Activated CD8-positive, alpha-beta T cell treated with anti-CD3 and anti-CD28 coated beads, Interleukin-2, amount 10 ng/mL, durations not matched to agents 7 days and 5 days (primary cell): ENCODE measurements at places on chromosomes 3 and 15.

DNA sequence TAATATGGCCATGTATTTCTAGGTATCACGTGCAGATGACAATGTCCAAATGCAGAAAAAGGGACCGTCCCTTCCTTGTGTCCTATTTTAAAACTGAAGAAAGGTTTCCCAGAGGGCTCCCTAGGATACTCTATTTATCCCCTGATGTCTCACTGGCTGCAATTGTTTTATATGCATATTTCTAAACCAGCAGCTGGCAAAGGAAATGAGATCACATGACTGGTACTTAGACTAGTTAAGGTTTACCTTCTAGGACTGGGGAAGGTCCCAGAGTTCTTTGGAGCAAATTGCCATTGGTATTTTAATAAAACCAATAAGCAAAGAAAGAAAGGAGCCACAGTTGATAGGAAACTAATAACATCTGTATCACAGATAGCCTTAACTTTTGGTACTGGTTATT is 29.5 kb downstream of the GTF2E1 start:
- no peak for DNase-seq

DNA sequence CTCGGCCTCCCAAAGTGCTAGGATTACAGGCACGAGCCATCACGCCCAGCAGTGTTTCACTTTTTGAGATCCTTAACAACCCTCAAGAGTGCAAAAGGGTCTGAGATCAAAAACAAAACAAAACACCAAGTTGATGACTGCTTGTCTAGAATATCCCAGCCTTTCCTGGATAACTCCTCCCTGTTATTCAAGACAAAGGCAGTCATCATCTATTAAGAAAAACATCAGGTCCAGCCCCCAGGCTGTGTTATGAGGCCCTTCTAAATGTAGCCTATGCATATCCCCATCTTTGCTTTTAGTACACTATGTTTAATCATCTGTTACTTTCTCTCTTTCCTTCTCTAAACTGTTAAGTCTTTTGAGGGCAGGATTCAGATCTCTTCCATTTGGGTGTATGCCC is 150.1 kb upstream of the FHIT start:
- no peak for DNase-seq

GRCh38 chr3:63497641-63498040 is 154.8 kb upstream of the SNTN start:
- no peak for DNase-seq

DNA sequence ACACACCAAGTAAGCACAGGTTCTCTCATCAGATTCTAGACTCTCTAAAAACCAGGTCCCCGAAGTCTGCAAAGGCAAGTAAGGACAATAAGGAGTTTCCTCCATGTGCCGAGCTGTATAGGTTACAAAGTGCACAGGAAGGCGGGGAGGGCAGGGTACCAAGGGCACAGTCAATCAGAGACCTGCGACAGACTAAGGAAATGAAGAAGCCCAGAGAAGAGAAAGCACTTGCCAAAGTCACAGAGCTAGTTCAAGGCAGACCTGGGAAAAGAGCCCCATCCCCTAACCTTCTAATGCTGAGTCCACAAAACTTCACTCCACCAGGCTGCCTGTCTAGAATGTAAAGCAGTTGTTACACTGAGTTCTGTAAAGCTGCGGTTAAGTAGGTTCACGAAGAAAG is 1.7 kb downstream of the SEC13 start:
- DNase-seq = no peak

DNA sequence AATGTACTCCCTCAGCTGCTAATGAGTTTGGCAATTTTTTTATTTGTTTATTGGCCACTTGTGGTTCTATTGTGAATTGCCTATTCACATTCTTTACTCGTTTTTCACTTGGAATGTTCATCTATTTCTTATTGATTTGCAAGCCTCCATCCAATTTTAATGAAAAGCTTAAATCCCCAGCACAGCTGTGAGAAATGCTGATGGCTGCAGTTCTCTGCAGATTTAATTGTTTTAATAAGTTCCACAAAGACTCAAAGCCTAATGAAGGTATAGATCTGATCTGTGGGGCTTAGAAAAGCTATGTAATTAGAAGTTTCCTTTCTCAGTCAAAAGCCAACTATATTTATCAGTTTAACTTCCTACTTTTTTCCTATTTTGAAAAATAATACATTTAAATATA is 41.5 kb downstream of the LYZL4 start:
- DNase-seq = no peak

DNA sequence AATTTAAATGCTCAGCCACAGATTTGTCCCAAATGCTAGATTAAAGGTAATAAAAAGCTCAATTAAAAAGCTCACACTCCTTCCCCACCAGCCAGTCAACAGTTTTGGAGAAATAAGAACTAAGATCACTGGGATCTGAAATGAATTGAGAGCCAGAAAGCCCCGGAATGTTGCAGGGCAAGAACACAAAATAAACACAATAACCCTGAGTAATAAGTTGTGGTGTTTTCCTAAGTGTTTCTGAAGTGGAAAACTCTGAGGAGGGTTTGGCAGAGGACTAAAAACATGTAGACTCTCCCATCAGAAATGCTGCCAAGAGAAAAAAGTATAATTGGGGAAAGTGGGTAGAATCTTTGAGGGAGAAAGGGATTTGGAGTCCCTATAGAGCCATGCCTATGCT is 127.8 kb downstream of the ABI3BP start:
- no peak for DNase-seq

GRCh38 chr15:29242456-29243242 is 27.0 kb downstream of the NSMCE3 start:
- no peak for DNase-seq

GRCh38 chr3:183244219-183244618 is 8.8 kb upstream of the B3GNT5 start:
- DNase-seq = no peak

- DNase-seq = peak; percentile 64
Measured at GRCh38 chr15:72231833-72232478, 966 bp upstream of the PKM start.

- DNase-seq = no peak
Measured at GRCh38 chr15:46416544-46416943, 781.7 kb downstream of the SQOR start.

DNA sequence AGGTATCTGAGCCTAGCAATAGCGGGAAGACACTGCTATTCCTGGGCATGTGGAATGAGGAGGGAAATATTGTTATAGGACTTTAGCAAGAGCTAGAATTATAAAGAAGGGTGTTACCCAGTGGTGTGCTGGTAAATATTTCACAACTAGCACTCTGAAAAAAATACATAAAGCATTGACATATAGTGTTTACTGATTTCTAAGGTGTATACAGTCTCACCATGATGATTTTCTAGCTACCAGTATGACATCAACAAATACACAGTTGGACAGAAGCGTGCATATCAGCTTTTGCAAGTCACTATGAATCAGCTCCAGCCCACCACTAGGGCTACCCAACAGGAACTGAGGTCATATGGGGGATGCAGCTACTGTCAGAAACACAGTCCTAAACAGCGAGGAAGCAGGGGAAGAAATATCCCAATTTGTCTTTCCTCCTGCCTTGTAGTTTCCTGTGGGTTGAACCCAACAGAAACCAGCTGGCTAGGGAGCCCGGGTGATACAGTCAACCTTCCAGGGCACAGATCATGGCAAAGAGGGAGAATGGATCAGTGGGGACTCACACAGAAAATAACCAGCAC is 39.6 kb downstream of the HGD start:
- no peak for DNase-seq

GRCh38 chr15:53976844-53977392 is 1.3 kb upstream of the UNC13C start:
- DNase-seq = no peak

DNA sequence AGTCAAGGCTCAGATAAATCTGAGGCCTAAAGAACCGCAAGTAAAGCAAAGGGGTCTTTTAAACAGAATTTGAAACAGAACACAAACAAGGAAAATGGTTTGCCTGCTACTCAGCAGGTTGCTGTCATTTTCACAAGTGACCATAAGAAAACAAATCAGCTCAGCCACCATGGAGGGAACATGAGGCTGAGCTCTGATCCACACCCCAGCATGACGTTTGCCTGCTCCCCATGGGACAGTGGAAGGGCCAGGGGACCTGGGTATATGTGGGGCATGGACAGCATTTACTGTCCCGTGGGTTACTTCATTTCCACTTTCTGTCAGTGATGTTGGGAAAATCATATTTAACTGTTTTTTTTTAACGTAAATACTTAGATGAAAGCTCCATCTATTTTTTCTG is 371.2 kb downstream of the LRTM1 start:
- DNase-seq = no peak
